ENCODE measurements at places on chromosomes 3 and 15.

DNA sequence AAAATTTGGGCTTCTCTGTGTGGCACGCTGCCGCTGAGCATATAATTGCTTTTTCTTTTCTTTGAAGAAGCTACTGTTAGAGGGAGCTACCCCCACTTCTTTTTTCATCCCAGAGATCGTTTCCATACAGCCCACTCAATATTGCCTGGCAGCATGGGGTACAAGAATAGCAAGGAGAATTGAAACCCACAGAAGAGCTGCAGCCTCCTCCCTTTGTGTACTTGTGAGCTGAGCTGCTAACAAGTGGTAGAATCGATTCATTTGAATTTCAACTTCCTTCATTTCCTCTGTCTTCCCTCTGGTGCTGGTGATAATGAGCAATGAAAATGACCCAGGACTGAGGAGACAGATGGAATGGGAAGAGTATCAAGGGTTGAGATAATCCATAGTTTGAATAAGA is 64.9 kb downstream of the LRRC3B start:
- no peak for DNase-seq

DNA sequence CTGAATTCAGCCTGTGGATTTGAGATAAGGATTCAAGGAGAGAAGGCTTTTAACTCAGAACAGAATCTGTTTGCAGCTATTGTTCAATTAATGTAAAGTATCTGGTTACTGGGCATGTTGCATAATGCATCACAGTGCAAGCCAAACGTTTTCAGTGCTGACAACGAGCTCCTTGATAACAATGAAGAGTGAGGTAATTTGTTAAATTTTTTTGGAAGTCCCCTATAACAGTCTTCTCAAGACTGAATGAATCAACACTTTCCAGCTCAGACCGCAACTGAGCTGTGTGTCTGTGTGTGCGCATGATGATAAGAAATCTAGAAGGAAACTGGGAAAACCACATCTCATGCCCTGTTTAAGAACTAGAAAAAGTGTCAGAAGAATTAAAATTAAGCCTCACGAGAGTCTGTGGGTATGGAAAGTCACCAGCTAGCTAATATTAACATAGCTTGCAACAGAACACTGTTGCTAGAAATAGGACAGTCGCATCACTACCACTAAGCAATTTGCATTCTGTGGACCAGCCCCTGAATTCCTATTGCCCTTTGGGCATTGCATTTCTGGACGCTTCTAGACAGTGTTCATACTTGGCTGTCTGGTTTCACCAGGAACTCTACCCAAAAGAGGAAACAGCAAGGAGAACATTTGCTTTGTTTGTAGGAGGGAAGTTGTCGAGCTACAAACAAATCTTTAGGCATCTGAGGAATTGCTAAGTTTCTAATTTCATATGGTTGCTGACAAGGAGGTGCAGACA is 43.7 kb upstream of the ATP2C1 start:
- DNase-seq, result peak; percentile 3

- no peak for DNase-seq
Measured at GRCh38 chr15:74212494-74212893, 9.9 kb upstream of the STRA6 start.

- no peak for DNase-seq
Measured at GRCh38 chr3:112814266-112814665, 32.4 kb downstream of the CD200R1L start.

DNA sequence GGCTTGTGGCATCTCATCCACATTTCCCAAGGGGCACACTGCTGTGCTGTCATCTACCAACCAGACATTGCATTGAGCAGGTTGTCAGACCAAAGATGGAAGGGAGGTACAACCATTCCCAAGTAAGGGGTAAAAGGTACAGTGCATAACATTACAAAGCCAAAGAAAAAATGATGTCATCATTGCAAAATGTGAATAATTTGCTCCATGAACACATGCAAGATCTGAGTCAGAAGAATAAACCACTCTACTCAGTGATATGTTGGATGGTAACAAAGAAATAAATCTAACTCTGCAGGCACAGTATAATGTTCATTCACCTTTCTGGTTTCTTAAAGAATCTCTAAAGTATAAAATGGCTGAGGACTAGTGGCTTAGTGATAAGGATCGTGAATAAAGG is 202.7 kb downstream of the MAGI1 start:
- no peak for DNase-seq

DNA sequence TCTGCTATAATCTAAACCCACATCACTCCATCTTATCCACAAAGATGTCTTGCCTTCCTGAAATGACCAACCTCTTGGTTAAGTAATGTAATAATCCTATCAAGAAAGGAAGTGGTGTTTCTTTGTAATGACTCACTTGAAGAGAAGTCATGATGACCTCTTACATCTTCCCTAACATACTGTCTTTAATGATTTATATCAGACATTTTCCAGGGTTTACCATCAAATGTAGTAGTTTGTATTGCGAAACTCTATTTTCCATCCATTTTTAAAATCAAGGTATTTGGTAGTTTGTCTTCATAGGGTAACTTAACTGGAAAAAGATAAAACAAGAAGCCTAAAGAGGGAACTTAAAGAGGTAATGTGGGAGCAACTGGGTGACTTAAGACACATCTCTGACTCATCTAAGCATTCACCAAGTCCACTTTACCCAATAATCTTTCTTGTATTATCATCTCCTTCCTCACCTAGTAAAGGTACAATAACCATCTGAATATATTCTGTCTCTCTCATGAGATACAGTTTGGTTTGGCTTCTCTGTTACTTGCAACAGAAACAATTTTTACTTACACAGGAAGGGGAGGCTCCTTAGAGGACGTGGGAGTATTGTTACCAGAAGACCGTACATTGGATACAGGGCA is 5.7 kb upstream of the MAPK6 start:
- peak; percentile 77 for DNase-seq

- no peak for DNase-seq
Measured at GRCh38 chr15:67967871-67968431, 86.2 kb upstream of the PIAS1 start.

DNA sequence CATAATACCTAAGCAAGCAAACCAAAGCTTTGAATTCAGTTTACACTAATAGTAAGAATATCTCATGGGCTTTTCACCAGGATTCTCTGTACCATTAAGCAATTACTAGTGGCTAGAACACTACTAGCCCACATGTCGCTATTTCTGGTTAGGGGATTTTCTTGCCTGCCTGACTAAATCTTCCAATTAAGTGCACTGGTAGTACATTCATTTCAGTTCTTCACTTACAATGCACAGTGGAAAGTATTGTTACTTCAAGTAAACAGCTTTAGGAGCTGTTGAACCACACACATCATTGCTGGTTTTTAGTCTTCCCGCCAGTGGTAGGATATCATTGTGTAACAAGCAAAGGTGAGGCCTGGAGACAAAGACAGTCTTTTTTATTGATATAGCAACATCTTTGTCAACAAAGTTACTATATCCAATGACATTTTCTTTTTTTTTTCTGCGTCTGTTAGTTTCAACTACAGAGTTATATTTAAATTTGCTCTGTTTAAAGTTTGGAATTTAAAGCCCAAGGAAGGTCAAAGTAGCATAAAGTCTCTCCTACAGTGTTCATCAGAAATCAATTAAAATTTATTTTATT is 826.8 kb upstream of the NR2F2 start:
- DNase-seq, result no peak

DNA sequence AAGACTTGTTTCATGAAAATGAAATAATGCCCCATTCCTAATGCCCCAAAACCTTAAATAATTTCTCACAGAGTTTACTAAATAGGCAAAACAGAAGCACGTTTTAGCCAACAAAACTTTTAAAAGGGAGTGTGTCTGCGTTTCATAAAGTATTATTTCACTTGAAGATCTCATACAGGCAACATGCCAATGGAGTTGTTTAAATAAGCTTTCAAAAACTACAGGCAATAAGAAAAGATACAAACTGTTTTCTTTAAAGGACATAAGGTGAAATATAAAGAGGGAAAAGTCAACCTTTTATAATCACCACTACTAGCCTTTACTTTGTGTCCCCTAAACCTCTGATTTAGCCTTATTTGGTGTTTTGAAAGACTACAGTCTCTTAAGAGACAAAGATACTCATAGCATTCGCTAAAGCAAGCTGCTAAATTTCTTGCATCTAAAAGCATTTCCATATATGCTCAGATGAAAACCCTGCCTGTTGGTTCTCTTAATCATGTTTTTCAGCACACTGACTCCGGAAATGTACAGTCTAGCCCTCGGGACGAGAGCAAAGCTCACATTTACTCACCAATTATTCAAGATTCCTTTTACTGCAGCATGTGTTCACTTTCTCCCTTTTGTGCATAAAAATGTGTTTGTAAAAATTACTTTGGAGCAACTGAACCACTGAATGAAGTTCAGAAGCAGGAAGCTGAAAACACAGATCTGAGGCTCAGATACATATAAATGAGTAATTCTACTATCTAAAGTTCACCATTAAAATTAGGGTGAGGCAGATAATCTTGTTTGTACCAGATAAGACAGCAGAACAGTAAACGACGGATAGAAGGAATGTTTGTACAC is 119.0 kb downstream of the GOLIM4 start:
- no peak for DNase-seq

GRCh38 chr3:126021702-126022101 is 52.7 kb downstream of the ROPN1B start:
- no peak for DNase-seq

DNA sequence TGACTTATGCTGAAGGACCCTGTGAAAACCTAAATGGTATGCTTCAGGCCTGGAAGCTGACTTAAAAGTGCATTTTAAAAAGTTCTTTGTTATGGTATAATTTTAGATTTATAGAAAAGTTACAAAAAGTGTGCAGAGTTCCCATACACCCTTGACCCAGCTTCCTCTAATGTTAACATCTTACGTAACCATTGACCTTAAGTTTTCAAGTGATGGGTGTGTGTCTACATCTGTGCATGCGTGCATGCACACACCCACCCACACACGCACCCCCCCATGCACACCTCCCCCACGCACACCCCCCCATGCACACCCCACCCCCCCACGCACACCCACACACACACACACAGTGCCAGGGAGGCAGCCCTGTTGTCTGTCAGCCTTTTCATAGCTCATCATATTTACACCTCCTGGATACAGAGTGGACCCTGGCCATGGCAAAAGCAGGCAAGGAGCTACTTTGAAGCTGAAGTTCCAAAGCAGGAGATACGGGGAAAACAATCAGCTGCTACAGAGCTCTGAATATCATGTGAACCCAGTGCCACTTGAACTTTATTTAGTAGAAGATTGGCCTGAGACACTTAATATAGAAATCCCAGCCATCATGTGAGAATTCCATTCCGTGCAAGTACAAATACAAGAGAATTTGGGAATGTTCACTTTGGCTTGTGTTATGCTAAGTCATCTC is 30.0 kb upstream of the TRAK1 start:
- DNase-seq, result no peak

GRCh38 chr15:98347866-98348265 is 300.5 kb upstream of the IGF1R start:
- no peak for DNase-seq

DNA sequence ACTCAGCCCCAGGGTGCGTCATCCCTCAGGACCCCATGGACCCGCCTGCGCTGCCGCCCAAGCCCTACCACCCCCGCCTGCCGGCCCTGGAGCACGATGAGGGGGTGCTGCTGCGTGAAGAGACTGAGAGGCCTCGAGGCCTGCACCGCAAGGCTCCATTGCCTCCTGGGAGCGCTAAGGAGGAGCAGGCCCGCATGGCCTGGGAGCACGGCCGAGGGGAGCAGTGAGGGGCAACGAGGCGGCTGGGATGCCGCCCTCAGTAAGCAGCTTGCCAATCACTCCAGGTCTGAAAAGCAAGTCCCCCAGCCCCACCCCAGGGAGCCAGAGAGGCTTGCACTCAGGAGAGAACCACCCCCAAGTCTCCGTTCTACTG is 3.8 kb upstream of the MANF start:
- DNase-seq, result no peak

GRCh38 chr15:83604549-83604948 is 49.4 kb upstream of the ADAMTSL3 start:
- no peak for DNase-seq

DNA sequence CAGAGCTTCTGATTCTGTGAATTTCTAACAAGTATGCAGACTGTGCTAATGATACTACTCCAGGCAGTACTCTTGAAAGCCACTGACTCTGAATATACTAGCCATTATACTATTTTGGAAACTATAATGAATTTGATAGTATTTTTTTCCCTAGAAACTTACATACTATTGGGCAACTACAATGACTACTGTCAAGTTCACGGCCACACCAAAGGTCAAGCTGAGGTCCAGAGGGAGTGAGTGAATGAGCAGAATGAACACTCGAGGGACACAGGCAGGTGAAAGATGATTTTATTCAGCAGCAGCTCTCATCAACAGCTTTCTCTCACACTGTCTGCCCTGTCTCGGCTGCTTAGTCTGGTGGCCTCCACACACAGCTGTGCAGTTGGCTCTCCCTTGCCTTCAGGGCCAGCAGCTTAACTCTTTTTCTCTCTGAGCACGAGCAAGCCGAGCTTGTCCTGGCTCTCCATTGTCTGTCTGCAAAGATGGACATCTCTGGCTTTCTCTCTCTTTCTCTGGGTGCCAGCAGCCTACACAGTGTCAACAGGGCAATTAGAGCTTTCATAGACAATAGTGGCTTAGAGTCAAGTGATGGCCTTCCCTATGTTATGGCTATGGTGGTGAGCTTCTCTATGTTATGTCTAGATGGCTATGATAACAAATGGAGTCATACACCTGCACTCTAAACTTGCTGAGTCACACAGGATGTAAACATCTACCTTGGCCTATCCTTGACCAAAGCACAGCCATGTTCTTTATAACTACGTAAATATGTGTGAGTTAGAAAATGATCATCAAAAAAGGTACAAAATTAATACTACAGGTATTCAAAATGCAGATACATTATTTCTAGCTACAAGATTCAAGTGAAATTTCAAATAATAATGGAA is 362.4 kb downstream of the CGGBP1 start:
- no peak for DNase-seq

GRCh38 chr3:45536316-45536715 is 58.2 kb upstream of the LIMD1 start:
- DNase-seq, result no peak

DNA sequence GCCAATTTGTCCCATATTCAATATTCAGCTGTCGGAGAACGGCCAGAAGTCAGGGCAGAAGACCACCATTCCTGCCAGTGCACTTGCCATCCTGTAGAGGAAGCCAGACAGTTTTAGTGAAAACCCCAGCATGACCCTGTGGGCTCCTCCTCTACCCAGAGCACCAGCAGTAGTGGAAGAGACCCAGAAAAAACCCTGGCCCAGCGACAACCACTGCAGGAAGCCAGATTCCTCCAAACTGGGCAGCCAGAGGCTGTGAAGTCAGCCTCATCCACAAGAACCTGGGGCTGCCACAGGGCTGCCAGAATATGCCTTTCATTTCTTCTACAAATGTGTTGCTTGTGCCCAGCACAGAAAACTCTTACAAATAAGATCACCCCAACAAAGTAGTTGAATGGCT is 67.3 kb downstream of the HMCES start:
- DNase-seq, result no peak

GRCh38 chr3:49570028-49570654 is 15.9 kb downstream of the BSN start:
- DNase-seq, result no peak
